ENCODE measurements at places on chromosomes 2 and 18. TPM values are rescaled to one million over a fixed set of nuclear protein-coding genes. Genes with fewer than 3 reads are reported as not detected.

GNAL gene
- 0.16 TPM for total RNA-seq

NCKAP5 gene
- 1.7 TPM for total RNA-seq

CD28 gene
- not detected for total RNA-seq

KCNG3 gene
- total RNA-seq: not detected

TXNDC2 gene
- total RNA-seq: 0.16 TPM
